ENCODE measurements at places on chromosomes 1 and 21.

DNA sequence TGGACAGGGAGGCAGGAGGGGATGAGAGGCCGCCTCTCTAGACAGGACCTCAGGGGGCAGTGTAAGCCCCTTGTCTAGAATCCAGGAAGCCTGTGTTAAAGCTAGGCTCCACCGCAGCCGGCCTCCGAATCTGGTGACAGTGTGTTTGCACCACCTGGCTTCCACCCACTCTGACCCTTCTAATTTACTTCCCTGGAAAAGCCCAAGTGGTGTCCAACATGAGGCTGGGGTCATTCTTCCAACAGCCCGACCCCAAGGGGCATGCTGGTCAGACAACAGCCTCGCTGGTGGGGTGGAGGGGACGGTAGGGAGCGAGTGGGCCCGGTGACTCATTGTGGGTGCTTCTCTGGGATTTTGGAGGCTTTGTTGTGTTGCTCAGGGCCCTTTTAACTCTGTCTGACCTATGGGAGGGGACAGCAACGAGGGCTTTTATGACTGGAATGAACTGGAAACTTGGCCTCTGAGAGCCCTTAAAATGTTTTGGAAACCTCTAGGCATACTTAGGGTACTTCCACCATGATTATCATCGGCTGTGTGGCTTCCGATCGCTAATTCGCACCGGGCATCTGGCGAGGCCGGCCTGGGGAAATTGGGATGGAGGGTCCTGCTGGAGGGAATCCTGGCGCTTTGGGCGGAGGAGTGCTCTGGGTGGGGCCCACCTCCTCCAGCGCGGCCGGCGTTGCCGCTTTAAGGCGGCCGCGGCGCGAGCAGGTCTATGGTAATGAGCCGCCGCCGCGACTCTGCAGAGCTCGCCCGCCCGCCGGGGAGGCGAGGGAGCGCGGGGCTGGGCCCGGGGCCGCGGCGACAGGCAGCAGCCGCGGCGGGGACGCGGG lies at the start of gene CELSR2:
Gene CELSR2 (plus strand): TSS at position 743 of the 833 bp plus-strand sequence. CDS start 541 bp downstream, outside the sequence.
- no peaks in the 10 kb centered on the region for H3K36me3 ChIP-seq
- H3K27ac ChIP-seq = peak within 1 kb of the TSS; percentile 50
- H3K27me3 ChIP-seq = no peaks in the 10 kb centered on the region

GRCh38 chr1:97461782-97462181 lies 459.1 kb downstream of the DPYD start:
- H3K27me3 ChIP-seq = no peaks in the 10 kb centered on the region
- H3K36me3 ChIP-seq = no peaks in the 10 kb centered on the region
- no peaks in the 10 kb centered on the region for H3K4me1 ChIP-seq
- no peak for DNase-seq
- H3K27ac ChIP-seq = no peak overlapping the region
- H3K4me3 ChIP-seq = no peak overlapping the region

- peak overlapping the region; percentile 96 for H3K27ac ChIP-seq
- DNase-seq = peak; percentile 99
- no peaks in the 10 kb centered on the region for H3K27me3 ChIP-seq
- H3K36me3 ChIP-seq = no peaks in the 10 kb centered on the region
- peak overlapping the region; percentile 34 for H3K4me3 ChIP-seq
Observed at GRCh38 chr1:15949453-15950245, 26.3 kb downstream of the ZBTB17 start.

- no peak overlapping the region for H3K27ac ChIP-seq
- H3K4me1 ChIP-seq = peaks cover 32% of the 10 kb centered on the region
- no peak overlapping the region for H3K4me3 ChIP-seq
- no peak for DNase-seq
- H3K27me3 ChIP-seq = no peaks in the 10 kb centered on the region
Observed at GRCh38 chr1:201013991-201014815, 9.3 kb downstream of the KIF21B start.

- H3K4me1 ChIP-seq = peaks cover 14% of the 10 kb centered on the region
- no peaks in the 10 kb centered on the region for H3K36me3 ChIP-seq
- H3K4me3 ChIP-seq = no peak overlapping the region
- H3K27ac ChIP-seq = peak overlapping the region; percentile 42
Observed at GRCh38 chr1:186059311-186059710, 315.7 kb downstream of the TPR start.

GRCh38 chr21:28391938-28392849 lies 600.5 kb downstream of the LTN1 start:
- no peak for DNase-seq
- no peaks in the 10 kb centered on the region for H3K36me3 ChIP-seq
- no peaks in the 10 kb centered on the region for H3K27me3 ChIP-seq
- no peak overlapping the region for H3K4me3 ChIP-seq

DNA sequence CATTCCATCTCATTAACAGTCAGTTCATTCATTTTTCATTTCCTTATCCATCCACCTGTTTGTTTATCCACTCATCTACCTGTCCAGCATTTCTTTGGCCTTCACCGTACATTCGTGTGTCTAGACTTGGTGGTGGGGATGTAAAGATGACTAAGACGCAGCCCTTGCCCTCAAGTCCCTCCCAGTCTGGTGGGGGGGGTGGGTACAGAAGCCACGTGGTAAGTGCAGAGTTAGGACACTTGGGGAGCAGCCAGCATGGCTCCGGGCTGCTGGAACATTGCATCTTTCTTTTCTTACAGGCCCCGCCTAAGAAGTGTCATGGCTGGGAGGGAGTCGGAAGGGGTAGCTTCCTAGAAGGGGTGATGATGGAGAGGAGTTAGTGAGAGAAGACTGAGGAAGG lies 17.2 kb downstream of the KIF26B start:
- no peak overlapping the region for H3K27ac ChIP-seq
- no peak for DNase-seq
- no peaks in the 10 kb centered on the region for H3K36me3 ChIP-seq
- H3K27me3 ChIP-seq = no peaks in the 10 kb centered on the region

DNA sequence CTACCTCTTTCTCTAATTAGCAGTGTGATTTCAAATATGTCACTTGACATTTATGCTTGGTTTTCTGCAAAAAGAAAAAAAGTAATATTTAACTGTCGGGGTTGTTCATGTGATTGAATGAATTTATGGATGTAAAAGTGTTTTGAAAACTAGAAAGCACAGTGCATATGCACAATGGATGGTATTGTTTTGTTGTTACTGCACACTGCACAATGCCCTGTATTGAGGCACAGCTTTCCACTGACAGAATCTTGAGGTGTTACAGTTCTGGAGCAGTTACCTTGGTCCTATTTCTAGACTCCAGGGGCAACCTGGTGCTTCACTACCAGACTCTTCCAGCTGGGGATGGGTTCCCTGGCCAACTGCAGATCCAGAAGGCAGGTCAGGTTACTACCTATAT lies 116.8 kb upstream of the L1TD1 start:
- no peaks in the 10 kb centered on the region for H3K4me1 ChIP-seq
- no peaks in the 10 kb centered on the region for H3K27me3 ChIP-seq
- no peak for DNase-seq
- no peak overlapping the region for H3K27ac ChIP-seq
- no peaks in the 10 kb centered on the region for H3K36me3 ChIP-seq
- no peak overlapping the region for H3K4me3 ChIP-seq

DNA sequence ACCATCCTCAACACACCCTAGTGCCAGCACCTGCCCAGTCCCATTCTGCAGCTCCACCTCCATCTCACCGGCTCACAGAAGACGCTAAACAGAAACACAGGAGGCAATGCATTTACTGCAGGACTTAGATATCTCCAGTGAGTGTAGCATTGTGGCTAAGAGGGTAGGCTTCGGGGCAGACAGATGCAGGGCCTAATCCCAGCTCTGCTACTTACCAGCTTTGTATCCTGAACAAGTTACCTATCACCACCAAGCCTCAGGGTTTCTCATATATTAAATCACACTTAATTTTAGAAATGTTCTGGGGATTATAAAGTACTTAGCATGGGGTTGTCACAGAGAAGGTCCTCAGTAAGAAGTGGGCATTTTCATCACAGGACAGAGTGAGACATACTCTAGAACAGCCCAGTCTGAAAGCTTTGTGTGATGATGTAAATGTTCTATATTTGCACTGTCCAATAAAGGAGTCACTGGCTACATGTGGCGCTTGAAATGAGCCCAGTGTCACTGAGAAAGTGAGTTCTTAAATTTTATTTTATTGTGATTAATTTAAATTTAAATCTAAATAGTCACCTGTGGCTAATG lies 149.3 kb upstream of the C8B start:
- DNase-seq = no peak
- no peaks in the 10 kb centered on the region for H3K27me3 ChIP-seq
- no peak overlapping the region for H3K27ac ChIP-seq
- no peak overlapping the region for H3K4me3 ChIP-seq
- no peaks in the 10 kb centered on the region for H3K36me3 ChIP-seq

GRCh38 chr1:201702936-201703335 lies 126.0 kb upstream of the IPO9 start:
- H3K4me1 ChIP-seq = peaks cover 21% of the 10 kb centered on the region
- H3K27ac ChIP-seq = peak overlapping the region; percentile 83
- H3K36me3 ChIP-seq = no peaks in the 10 kb centered on the region
- DNase-seq = no peak

DNA sequence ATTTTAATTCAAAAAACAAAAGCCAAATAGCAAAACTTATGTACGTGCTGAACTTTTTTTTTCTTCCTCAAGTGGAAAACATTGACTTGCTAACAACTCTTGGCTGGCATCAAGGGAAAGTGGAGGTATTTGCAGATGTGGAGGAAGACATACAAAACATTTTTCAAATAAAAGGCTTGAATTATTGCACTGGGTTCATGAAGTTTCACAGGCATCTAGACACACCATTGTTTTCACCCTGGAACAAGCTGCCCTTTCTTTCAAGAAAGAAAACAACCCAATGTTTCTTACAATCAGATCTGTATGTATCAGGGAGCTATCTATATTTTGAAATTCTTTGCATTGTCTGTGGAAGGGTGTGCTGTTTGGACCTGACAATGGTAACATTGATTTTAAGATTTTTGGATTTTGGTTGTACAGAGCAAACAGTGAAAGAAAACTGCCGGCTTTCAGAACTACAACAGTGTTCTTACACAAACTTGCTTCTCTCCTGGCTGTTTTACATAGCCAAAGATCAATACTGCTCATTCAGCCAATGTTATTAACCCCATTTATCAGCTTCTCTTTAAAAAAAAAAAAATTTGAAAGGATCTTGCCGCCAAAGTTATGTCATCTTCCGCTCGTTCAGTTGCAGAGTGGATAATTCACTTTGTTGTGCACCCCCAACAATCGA lies 187.7 kb upstream of the FOXD3 start:
- H3K27me3 ChIP-seq = no peaks in the 10 kb centered on the region
- no peak overlapping the region for H3K27ac ChIP-seq
- H3K36me3 ChIP-seq = no peaks in the 10 kb centered on the region
- no peaks in the 10 kb centered on the region for H3K4me1 ChIP-seq

DNA sequence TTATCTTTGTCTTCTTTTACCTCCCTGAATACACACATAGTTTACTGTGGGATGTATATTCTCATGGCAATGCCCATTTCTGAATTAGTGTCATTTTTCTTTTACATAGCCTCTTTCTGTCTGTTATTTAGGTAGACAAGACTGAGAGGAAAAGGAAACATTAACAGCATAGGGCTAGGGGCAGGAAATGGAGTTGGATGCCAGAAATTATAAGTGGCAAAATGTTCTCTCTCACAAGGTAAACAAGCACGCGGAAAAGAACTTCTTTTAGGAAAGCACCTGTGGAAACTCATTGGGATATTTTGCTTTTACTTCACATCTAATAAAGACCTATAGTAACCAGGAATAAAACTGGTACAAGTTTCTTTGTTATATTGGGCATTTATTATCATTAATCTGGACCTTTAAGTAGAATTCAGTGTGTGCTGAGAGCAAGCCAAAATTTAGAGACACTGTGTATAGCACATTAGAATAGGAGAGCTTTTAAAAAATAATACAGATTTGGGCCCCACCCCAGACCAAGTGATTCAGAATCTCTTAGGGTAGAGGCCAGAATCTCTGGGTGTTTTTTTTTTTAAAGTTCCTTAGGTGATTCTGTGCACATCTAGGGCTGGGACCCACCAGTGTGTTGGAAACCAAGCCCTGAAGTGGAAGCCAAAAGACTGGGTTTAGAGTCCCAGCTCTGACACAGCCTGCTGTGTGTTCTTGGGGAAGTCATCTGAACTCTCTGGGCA lies 32.7 kb downstream of the S100A10 start:
- H3K4me3 ChIP-seq = no peak overlapping the region
- no peak overlapping the region for H3K27ac ChIP-seq
- no peaks in the 10 kb centered on the region for H3K36me3 ChIP-seq
- H3K27me3 ChIP-seq = no peaks in the 10 kb centered on the region
- DNase-seq = no peak

GRCh38 chr1:203040513-203041275 lies 14.4 kb downstream of the PPFIA4 start:
- no peaks in the 10 kb centered on the region for H3K36me3 ChIP-seq
- peaks cover 11% of the 10 kb centered on the region for H3K4me1 ChIP-seq
- no peak overlapping the region for H3K27ac ChIP-seq
- no peak overlapping the region for H3K4me3 ChIP-seq
- DNase-seq = no peak
- no peaks in the 10 kb centered on the region for H3K27me3 ChIP-seq

GRCh38 chr1:232011961-232012360 lies 385.4 kb downstream of the DISC1 start:
- no peak for DNase-seq
- H3K36me3 ChIP-seq = no peaks in the 10 kb centered on the region
- H3K27ac ChIP-seq = no peak overlapping the region
- H3K27me3 ChIP-seq = no peaks in the 10 kb centered on the region

- H3K36me3 ChIP-seq = no peaks in the 10 kb centered on the region
- H3K4me3 ChIP-seq = no peak overlapping the region
- no peaks in the 10 kb centered on the region for H3K27me3 ChIP-seq
- no peak overlapping the region for H3K27ac ChIP-seq
- H3K4me1 ChIP-seq = no peaks in the 10 kb centered on the region
Observed at GRCh38 chr21:35616090-35616489, 444.2 kb downstream of the SETD4 start.

DNA sequence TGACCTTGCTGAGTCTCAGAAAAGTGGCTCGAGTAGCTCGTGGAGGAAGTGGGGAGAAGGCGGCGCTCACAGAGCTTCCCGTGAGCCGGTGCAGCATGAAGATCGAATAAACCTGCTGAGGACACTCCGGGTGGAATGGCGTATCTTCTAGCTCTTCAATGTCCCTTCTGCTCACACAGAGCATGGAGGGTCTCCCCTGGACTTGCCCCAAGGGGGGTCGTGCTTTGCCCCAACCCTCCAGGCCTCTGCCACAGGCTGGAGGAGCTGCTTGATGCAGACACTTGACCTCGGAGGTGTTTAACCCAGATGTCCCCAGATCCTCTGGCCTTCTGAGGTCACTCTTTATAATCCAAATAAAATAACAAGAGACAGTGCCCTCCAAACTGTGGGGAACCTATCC lies 2.2 kb upstream of the KRTAP10-12 start:
- no peaks in the 10 kb centered on the region for H3K27me3 ChIP-seq
- H3K27ac ChIP-seq = no peak overlapping the region
- H3K4me1 ChIP-seq = no peaks in the 10 kb centered on the region
- no peaks in the 10 kb centered on the region for H3K36me3 ChIP-seq
- no peak overlapping the region for H3K4me3 ChIP-seq

GRCh38 chr21:44716984-44717383 lies 5.6 kb upstream of the TSPEAR start:
- no peaks in the 10 kb centered on the region for H3K36me3 ChIP-seq
- H3K4me3 ChIP-seq = no peak overlapping the region
- no peak overlapping the region for H3K27ac ChIP-seq
- H3K4me1 ChIP-seq = no peaks in the 10 kb centered on the region
- no peaks in the 10 kb centered on the region for H3K27me3 ChIP-seq

GRCh38 chr1:174451408-174451807 lies 3.6 kb downstream of the GPR52 start:
- no peaks in the 10 kb centered on the region for H3K36me3 ChIP-seq

- no peak overlapping the region for H3K27ac ChIP-seq
- H3K27me3 ChIP-seq = no peaks in the 10 kb centered on the region
- DNase-seq = no peak
Observed at GRCh38 chr1:6942990-6943389, 157.7 kb downstream of the CAMTA1 start.

GRCh38 chr21:41458121-41458520 lies 32.1 kb downstream of the MX1 start:
- peaks cover 17% of the 10 kb centered on the region for H3K36me3 ChIP-seq
- peaks cover 7% of the 10 kb centered on the region for H3K4me1 ChIP-seq
- no peaks in the 10 kb centered on the region for H3K27me3 ChIP-seq
- H3K4me3 ChIP-seq = no peak overlapping the region
- no peak for DNase-seq
- no peak overlapping the region for H3K27ac ChIP-seq

Data from vagina (tissue), 2 donors.